Chondrocyte (in vitro differentiated cells): ENCODE measurements at places on chromosomes 4 and X. TPM values are rescaled to one million over a fixed set of nuclear protein-coding genes. Genes with fewer than 3 reads are reported as not detected.

The PAK3 gene
- 0.27 to 0.46 TPM (median 0.41 TPM) in 3 replicates for total RNA-seq

The ADAMTS3 gene
- 0.60 to 3.0 TPM (median 0.74 TPM) in 3 replicates for total RNA-seq

The KCND1 gene
- 1.4 to 1.7 TPM (median 1.6 TPM) in 3 replicates for total RNA-seq

The LANCL3 gene
- total RNA-seq = 0.05 TPM in 1 of 3 replicates, not detected in the others

The PSAPL1 gene
- total RNA-seq = not detected in 3 replicates

The HSFX4 gene
- not detected in 3 replicates for total RNA-seq

The SOX3 gene
- total RNA-seq = not detected in 3 replicates

The TSPAN6 gene
- total RNA-seq = 17.8 to 23.0 TPM (median 18.6 TPM) in 3 replicates

The GNRHR gene
- total RNA-seq = not detected in 3 replicates

The APBB2 gene
- 111 to 192 TPM (median 119 TPM) in 3 replicates for total RNA-seq

The SLC7A11 gene
- 5.6 to 31.5 TPM (median 29.7 TPM) in 3 replicates for total RNA-seq

The PAGE1 gene
- not detected in 3 replicates for total RNA-seq

The FREM3 gene
- total RNA-seq = not detected in 3 replicates

- no peak for DNase-seq
Observed at GRCh38 chr4:55887594-55887993, 34.1 kb downstream of the EXOC1 start.

DNA sequence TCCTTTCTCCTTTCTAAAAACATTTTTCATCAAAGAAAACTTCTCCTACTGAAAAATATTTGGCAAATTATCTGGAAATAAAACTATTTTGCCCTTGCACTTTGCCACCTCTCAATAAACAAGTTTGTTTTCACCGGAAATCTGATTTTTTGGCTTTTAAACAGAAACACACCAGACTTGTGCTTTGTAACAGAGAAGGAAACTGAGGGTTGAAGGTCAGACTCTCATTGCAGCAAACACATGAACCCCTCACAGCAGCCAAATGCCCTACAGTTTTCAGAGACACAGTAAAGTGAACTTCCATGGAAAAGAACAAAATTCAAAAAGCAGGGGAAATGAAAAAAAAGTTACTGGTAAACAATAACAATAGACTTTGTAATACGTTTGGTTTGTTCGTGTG, 95.6 kb upstream of the WDR17 start:
- DNase-seq = no peak

- no peak for DNase-seq
Observed at GRCh38 chr4:152880263-152880662, 55.9 kb upstream of the FHDC1 start.

DNA sequence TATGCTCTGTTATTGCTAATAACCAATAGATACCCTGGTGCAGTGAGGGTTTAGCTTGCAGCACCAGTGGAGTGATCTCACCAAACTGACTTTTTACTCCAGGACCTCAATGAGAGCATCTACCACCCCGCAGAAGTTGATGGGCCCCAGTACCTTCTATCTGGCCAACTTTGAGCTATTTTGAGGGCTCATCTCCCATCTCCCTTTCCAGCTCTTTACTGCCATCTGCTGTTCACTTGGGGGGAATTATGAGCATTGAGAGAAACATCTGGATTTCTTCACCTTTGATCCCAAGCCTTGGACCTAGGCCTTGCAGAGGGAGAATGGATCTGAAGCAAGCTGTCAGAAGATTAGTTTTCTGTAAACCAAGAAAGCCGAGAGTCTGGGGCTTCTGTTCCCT, 143.6 kb downstream of the TMEM164 start:
- DNase-seq = no peak

DNA sequence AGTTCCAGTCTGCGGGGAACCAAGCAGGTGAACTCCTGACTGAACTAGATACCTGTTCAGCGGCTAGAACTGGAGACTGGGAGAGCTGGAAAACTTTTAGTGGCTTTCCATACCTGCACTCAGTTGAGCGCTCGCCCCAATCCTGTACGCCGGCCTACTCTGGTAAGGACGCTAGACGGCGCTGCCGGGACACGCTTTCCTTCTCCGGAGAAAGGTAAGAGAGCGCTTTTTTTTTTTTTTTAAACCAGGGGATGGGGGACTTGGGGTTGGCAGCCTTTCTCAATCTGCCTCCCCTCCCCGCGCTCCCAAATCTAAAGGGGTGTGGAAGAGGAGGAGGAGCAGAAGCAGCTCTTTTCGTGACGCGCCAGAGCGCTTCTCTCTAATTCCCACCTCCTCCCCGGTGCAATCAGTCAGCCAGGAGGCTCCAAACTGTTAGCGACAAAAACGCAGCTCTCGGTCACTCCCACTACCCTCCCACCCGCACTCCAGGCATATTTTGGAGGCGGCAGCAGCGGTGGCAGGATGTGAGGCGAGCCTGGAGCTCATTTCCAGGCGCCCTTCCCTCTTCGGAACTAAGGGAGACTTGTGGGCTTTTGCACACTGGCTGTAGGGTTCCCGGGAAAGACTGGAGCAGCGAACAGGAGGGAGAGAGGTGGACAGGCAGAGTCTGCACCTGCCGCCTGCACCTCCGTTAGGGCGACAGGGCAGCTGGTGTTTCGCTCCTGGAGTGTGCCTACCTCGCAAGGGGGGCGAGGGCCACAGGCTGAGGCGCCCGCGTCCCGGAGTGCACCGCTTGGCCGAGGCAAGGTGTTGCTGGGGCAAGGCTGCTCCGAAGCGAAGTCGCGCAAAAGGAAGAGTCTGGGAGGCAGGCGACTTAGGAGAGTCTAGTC, at the start of gene IL1RAPL2:
Gene IL1RAPL2 (plus strand): TSS at position 409 of the 890 bp plus-strand sequence.
- peak; percentile 80 for DNase-seq

DNA sequence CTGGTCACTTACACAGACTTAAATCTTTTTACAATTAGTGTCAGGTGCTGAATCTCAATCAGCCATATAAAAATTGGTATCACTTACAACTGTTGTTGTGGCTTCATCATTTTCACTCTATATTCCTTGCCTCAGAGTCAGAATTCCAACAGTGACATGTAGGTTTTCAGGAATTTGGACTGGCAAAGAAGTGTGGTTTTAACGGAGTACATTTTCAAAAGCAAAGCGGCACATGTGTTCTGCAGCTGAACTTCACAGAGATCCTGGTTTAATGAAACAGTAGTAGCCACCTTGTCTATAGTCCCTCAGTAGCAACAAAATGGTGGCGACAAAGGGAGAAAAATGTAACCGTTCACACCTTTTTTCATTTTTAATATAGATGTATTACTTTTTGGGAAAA, 486.6 kb downstream of the FAT4 start:
- DNase-seq = no peak

DNA sequence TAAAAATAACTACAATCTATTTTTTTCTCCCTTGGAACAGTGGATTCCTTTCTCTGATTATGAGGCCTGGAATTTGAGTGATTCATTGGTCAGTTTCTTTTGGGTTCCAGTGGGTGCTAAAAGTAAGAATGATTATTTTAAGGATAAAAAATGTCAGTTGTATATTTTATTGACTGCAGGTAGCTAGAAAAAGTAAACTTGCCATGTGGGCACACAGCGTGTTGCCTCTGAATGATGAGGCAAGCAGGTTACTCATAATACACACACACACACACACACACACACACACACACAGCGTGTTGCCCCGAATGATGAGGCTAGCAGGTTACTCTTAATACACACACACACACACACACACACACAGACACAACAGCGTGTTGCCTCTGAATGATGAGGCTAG, 13.8 kb downstream of the GALNT7 start:
- no peak for DNase-seq

DNA sequence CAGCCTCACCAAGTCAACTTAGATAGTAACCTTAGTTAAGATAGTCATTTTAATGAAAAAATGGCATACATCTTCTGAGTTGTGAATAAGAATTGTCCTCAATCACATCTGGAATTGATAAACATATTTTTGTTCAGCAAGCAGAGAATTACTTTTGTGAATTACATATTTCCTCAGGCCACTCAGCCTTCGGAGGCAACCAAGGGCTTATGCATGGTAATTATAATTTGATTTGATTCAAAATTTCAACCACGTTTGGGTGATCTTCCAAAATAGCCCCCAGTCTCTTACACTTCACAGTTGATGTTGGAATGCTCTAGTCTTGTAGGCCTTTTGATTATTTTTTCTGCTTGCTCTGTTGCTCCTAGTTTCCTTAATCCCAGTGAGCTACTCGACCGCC, 63.4 kb downstream of the GALNTL6 start:
- DNase-seq = no peak

DNA sequence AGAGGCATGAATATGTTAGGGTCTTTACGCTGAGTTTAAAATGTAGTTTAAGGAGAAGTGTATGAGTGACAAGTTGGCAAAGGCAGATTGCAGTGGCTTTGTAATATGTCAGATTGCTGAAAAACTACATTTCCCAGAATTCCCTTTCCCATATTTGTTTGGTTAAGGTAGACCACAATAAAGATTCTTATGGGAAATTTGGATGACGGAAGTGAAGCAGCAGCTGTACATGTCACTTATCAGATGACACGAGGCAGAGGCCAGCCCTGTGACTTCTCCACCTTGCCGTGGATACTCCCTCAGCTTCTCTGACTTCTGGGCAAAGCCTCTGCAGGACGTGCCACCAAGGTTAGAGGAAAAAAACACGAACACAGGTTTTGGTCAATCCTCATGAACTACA, 229.7 kb upstream of the DKK2 start:
- no peak for DNase-seq

DNA sequence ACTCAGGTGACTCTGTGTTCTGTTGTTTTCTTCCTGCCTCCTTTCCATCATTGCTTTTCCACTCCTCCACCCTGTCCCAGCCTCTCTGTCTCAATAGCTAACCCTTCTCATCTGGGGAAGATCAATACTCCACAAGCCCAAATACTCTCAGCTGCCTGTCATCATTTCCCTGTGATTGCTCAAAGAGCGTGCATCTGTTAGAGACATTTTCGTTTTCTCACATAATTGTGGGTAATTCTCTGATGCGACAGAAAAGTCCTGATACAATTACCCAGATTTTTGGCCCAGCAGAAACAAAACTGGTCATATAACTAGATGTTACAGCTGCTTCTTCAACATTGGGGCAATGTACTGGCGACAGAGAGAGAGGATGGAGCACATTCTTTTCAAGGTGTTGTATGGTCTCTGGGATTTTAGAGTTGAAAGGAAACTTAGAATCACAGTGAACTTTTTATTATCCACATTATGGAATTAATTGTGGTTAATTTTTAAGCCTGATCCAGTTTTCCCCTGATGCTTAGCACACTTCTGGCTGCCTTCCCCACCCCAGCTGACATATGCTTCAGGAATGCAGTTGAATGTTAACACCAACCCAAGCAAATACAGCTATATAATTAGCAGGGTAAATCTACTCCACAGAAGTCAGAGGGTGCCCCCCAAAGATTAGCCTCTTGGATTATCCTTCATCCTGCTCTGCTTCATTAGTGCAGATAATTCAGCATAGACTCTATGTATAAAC, 171.4 kb upstream of the ANXA3 start:
- DNase-seq = no peak

GRCh38 chr4:18754180-18754579, 732.6 kb upstream of the LCORL start:
- DNase-seq = no peak

GRCh38 chr4:145319751-145320150, 139.4 kb upstream of the OTUD4 start:
- no peak for DNase-seq

DNA sequence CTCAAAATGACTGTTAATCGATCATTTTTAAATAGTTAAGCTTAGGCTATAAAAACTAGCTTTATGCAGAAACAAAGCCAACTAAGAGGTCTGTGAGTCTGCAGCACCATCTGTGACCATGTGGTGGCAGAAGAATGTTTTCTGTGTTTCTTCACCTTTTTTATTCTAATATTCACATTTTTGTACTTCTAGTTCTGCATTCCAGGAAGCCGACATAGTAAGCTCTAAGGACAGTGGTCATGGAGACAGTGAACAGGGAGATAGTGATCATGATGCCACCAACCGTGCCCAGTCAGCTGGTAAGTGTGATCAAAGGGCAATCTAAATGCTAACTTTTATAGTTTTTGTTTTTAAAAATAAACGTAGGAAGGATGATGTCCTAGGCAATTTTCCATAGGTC, 5.6 kb downstream of the PCDH10 start:
- no peak for DNase-seq

DNA sequence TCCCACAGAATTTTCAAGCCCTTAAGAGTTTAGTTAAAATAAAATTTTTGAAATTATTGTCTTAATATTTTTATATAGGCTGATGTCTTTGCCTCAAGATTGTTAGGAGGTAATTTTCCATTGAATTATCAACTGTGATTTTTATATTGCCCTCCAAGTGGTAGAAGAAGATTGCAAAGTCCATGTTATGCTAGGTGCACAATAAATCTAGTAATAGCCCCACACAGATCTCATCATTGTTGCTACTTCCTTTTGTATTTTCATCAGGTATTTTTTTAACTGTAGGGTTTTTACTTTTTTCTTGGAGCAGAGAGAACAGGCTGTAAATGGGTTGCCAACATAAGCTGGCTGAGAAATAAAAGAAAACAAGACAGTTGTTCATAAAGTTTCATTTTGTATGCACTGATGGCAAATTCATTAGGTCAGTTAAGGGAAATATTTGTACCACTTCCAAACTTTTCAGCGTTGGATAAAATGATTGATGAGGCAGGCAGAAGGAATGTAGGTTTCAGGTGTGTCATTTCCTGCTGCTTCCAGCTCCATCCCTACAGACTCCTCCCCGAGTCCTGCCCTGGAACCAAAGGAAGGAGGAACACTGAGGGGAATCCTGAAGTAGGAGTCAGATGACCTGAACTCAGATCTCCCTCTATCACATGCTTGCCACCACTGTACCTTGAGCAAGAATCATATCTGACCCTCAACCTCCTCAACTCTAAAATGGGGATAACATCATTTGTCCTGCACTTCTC, 105.5 kb downstream of the PRRG1 start:
- DNase-seq = no peak

GRCh38 chr4:107603430-107603829, 116.6 kb downstream of the PAPSS1 start:
- DNase-seq = no peak

DNA sequence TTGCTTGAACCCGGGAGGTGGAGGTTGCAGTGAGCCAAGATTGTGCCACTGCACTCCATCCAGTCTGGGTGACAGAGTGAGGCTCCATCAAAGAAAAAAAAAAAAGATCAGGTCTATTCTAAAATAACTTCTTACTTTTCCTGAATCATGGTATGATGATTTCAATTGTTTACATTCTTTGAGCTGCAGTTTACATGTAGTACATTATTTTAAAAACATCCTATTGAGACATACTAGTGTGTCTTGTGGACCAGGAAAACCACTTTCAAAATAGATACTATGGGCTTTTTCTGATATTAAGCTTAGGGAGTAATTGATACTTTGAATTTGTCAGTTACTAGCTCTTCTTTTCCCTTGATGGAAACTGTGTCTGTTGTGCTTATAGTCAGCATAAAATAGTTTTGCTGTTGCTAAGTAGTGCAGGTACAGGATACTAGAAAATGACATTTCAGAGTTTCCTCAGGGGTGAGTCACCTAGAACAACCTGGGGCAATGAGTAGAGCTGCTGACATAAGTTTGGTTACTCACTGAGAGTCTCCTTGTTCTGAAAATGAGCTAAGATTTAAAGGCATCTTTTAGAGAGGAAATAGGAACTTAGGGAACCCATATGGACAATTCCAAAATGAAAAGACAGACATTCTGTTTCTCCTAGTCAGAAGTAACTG, 53.2 kb upstream of the C4orf54 start:
- no peak for DNase-seq

- no peak for DNase-seq
Observed at GRCh38 chrX:48919947-48920717, 1.3 kb upstream of the PIM2 start.

GRCh38 chr4:184438375-184438774, 36.0 kb downstream of the IRF2 start:
- no peak for DNase-seq

GRCh38 chrX:106014119-106014775, 24.3 kb downstream of the SERPINA7 start:
- DNase-seq = no peak
